ENCODE measurements at places on chromosomes 12 and 14.

GRCh38 chr12:103249607-103250006 lies 246.2 kb downstream of the C12orf42 start:
- no peak for DNase-seq

DNA sequence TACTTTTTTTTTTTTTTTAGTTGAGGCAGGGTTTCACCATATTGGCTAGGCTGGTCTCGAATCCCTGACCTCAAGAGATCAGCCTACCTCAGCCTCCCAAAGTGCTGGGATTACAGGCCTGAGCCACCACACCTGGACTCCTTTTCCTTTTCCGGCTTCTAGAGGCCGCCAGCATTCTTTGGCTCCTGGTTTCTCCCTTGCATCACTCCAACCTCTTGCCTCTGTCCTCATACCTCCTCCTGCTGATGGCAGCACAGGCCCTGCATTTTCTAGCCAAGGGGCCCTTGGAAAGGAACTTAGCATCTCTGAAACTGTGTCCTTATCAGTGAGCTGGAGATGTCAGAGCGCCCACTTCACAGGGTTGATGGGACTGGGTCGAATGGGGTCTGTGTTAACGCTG lies 53.3 kb downstream of the MAP1LC3B2 start:
- no peak for DNase-seq

- no peak for DNase-seq
These were observed 88.5 kb upstream of the FZD10 start for GRCh38 chr12:130073721-130074120.

DNA sequence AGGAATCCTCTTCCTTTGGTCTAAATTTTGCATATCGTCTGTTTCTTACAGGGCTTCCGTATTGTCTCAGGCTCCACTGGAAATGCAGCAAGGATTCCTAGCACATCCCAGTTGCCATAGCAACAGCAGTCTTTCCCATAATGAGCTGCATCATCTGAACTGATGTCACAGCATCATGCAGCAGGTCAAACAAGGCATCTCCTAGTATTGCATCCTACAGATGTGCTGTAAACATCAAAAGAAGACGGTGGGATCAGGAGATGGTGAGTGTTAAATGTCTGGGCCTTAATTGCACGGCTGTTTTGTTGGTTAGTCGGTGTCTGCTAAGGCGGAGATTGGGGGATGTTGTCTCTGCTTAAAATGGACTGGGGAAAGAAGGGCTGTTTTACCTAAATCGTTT lies at the start of gene AKAP6:
Gene AKAP6, plus strand, starts transcription at position 153 of the 400 bp plus-strand sequence. CDS start 104,196 bp downstream, outside the sequence.
- no peak for DNase-seq

- no peak for DNase-seq
These were observed 28.0 kb upstream of the TXNRD1 start for GRCh38 chr12:104187446-104188155.

DNA sequence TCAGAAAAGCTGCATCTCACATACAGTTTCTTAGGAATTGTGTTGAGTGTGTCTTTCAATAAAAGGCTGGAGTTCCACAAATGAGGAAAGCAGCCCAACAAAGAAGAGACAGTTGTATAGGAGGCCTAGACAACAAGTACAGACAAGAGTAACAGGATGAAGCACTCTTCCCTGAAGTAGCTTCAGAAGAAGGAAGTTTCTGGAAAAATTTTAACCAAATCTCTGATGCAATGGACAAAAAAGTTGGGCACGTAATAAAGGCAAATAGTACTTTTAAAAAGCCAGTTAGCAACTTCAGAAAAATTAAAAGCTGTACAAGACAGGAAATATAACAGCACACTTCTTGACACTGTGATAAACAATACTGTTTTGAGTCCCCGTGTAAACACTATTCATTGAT lies 134.1 kb upstream of the PLEKHG7 start:
- no peak for DNase-seq

DNA sequence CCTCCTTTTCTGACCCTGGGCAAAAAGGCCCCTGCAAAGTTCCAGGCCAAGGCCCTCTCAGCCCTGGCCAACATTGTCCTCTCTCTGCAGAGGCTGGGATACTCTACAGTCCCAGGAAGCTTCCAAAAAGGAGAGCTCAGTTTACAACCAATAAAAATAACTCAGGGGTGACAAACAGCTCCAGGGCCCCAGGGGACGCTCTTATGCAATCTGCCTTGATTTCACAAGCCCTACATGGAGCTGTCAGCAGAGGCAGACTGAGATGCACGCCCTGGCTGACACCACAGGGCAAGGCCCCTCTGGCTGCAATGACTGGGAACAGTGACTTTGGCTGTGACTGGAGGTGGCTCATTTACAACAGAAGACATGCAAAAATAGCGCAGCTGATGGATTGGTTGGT lies 129.0 kb upstream of the MED13L start:
- DNase-seq = no peak

DNA sequence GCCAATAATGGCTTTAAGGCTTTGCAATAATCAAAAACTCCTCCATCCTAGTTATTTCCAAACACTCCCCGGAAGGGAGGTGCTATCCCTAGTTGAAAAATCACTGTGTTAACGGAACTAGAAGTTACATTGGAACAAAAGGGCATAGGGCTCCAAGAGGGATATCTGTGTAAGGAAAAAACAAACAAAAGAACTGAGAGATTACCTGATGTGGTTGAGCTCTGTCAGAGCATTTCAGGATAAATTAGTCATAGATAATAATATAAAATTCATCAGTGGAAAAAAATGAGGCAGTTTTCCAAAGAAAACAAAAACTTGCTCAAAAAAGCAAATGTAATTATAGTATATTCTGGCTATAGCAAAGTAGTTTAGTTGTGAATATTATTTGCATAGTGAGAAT lies 27.4 kb upstream of the PAPLN start:
- DNase-seq = no peak

DNA sequence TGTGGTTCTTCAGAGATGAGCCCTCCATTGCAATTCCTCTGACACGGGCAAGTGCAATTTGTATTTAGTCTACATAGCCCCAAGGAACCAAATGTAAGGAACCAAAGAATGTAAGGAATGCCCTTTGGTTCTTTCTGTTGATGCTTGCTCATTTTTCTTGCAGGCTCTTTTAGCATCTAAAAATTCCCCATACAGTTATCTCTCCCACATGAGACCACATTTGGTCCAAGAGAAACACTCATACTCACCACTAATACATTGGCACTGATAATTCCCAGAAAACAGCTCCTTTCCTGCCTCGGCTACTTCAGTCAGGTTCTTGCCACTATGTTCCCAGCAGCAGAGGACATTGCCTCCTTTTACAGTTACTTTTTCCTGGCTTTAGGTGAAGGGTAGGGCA lies 332.6 kb downstream of the AEBP2 start:
- no peak for DNase-seq

GRCh38 chr12:5154091-5154490 lies 110.4 kb downstream of the KCNA5 start:
- no peak for DNase-seq

DNA sequence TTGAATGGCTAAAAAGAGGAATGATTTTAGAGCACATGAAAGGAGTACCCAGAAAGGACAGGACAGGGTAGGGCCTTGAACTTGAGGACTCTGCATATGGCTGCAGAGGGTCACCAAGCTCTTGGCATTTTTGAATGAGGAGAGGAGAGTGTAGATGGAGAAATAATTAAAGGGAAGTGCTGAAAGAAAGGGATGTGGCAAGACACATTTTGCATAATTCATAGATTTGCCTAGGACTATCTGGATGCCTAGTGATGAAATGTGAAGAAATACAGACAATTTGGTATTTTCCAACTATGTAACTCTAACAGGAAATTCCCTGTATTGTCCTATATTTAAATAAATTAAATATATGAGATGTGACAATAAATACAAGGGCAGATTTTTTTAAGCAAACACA lies 27.5 kb upstream of the MDM1 start:
- DNase-seq = no peak

DNA sequence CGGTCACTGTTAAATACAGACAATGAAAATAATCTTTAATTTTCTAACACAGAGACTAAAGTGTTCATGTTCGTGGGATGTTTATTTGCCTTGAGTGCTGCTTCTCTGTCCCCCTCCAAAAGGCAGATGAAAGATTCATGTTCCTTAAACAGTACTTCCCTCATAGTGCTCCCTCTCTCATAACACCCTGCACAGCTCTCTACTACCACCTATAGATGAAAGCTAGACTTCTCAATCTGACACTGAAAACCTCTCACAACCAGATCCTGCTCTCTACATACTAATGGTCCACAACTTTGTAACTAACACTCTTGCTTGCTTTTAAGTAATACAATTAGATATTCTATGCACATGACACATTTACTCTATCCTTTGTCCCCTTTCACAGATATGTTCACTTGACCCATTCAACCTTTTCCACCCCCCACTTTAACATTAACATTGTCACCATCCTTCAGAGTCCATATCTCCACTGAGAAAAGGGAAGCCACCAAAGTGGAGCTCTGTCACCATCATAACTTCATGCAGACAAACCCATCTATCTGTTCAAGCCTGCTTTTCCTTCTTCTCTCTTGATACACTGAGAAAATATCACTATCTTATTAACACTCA lies 266.4 kb upstream of the USP15 start:
- DNase-seq = no peak

- no peak for DNase-seq
These were observed 25.8 kb upstream of the C12orf76 start for GRCh38 chr12:110074089-110074488.

DNA sequence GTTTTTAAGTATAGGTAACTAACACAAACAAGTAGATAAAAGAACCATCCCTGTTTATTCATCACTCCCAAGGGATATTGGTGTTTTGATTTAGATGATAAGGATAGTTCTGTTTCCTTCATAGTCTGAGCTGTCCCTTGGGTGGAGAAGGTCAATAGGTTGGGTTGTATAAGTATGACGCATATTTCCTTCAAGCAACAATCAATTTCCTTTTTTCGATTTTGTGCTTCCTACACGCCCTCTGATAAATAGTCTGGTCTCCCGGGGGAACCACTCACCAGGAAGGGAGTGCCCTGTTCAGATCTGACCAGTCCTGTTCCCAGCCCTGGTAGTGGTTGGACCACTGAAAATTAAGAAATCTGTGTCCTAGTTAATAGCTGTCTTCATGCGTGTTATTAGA lies 378.8 kb upstream of the FAR2 start:
- no peak for DNase-seq

DNA sequence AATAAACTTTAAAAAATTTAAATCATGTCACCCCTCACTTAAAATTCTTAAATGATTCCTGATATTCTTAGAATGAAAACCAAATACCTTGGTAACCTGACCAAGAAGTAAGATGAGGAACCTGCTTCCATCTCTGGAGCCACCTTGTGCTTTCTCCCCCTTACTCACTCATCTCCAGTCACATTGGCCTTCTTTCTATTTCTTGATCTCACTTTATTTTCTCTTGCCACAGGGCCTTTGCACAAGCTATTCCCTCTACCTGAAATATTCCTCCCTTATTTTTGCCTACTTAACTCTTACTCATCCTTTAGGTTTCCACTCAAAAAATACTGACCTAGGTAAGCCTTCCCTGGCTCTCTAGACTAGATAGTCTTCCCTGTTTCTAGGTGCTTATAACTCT lies 5.1 kb downstream of the ZCRB1 start:
- DNase-seq = no peak

GRCh38 chr12:76669981-76670380 lies 93.9 kb upstream of the ZDHHC17 start:
- DNase-seq = no peak

- DNase-seq = no peak
These were observed 946 bp downstream of the RNU4-2 start for GRCh38 chr12:120290609-120291305.

DNA sequence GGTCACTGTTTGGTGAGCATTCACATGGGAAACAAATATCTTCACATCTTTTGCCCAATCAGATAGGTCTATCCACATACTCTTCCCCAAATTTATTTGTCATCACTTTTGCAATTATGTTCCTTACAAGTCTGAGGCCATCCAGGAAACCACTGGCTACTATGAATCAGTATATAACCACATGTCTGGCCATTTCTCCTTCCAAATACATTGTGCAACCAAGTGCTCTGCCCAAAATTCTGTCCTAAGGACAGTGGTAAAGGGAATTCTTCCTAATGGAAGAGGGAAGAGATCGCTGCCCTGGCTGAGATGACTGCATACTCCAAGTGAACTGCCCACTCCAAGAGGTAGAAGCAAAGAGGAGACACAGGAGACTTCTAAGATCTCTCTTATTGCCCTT lies 148.9 kb upstream of the MAX start:
- DNase-seq = no peak

DNA sequence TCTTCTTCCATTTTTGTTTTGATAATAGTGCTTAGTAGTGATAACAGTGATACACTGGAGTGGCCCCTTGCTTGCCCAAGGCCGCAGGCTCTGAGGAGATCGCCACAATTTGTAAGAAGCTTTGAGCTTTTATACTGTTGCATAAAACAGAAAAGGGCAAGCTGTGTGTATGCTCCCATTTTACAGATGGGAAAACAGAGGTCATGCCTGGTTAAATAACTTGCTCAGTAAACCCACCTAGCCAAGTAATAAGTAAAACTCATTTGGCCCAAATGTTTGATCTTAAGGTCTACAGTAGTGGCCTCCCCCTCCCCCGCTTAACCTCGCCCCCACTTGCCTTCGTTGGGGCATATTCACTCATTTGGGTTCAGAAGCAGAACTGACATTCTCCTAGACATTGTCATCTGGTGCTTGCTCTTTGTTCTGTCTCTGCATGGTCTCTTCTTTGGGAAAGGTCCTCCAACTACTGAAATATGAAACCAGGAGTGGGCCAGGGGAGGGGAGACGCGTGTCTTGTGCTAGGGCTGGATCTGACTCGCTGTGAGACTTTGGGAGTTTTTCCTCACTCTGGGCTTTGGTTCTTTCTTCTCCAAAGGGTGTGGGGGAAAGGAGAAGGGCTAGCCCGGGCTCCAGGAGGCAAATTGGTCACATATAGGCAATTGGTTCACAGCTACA lies 88.1 kb downstream of the PAPOLA start:
- DNase-seq = no peak

DNA sequence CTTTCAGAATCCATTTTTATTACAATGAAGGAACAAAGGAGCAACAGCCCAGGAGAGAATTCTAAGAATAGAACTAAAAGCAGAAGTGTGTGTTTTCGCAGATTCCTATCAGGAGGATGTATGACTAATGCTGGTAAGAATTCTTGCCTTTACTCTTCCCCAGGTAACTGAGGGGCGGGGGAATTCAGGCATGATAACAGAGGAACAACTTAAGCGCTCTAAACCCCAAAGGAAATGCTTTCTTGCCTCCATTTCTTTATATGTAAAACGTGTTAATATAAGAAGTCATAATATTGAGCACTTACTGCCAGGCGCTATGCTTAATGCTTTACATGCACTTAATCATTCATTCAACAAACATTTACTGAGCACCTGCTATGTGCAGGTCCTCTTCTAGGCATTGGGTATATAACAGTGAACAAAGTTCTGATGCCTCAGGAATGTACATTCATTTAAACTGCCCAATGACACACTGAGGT lies 4.5 kb downstream of the HCAR1 start:
- no peak for DNase-seq

GRCh38 chr12:69334158-69334557 lies 14.0 kb upstream of the LYZ start:
- DNase-seq = no peak

DNA sequence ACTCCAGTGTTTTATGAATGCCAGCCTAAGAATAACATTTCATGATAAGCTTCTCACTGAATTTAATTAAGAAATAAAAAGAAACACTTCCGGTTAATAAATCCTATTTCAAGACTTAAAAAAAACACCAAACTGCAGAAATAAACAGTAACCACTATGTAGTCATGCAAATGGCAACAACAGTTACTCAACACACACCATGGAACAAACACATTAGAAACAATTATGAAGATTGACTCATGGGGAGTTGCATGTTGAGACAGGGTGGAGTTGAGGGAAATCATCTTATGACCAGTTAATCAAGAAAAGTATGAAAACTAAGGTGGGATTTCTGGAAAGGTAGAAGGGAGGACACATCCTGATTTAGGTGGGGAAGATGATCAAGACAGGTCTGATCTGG lies 52.7 kb downstream of the PLBD1 start:
- DNase-seq = no peak

Measured in activated gamma-delta T cell treated with anti-CD3 and anti-CD28 coated beads, Interleukin-2, amount 50 U/mL, for 16 hours (primary cell).